ENCODE measurements at places on chromosomes 16 and 17.

GRCh38 chr17:81806461-81807209 is 2.7 kb downstream of the GCGR start:
- DNase-seq = no peak

DNA sequence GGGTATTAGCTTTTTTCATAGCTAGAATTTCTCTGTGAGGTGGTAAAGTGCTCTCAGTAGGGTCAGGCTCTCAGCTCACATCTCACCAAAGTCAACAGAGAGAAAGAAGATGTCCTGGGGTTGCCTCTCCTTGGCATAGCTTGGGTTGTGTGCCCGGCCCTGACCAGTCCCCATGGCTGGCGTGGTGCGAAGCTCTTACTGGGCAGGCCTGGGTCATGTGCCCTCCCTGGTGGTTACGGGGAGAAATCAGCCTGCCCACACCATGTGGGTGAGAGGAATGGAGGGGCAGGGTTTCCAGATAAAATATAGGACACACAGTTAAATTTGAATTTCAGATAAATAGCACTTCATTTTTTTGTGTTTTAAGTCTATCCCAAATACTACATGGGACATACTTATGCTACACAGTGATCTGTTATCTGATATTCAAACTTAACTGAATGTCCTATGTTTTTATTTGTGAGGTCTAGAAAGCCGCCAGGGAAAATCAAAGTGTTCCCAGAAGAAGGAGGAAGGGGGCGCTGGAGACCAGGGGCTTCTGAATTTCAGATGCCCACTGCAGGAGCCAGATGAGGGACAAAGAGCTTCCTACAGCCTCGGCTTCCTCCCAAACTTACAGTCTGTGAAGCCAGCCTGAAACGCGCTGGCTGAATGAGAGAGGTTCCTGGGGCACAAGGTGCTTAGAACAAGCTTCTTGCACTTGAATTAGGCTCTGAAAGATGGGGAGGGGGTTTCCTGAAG is 45.4 kb downstream of the NKD1 start:
- DNase-seq = peak; percentile 31

GRCh38 chr16:2497695-2498484 is 15.9 kb upstream of the ATP6V0C start:
- DNase-seq = no peak

GRCh38 chr16:23504453-23505179 is 5.7 kb downstream of the GGA2 start:
- DNase-seq = peak; percentile 82

GRCh38 chr16:30934827-30935557 is 11.6 kb downstream of the FBXL19 start:
- peak; percentile 64 for DNase-seq

DNA sequence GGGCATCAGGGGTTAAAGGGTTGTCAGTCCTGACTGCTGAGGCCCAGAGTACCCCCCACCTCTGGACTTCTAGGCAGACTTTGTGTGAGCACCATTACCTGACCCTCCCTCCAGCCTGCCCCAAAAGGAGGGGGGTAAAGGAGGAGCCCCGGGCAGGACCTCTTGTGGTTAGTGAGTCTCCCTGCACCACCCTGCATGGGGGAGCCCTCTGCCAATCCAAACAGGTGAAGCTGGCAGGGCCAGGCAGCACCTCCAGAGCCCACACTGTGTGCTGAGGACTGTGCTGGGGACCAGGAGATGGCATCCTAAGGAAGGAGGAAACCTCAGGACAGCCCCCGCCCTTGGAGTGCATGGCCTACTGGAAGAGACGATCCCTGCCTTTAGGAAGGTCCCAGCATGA is 2.6 kb upstream of the KRT14 start:
- DNase-seq = no peak

DNA sequence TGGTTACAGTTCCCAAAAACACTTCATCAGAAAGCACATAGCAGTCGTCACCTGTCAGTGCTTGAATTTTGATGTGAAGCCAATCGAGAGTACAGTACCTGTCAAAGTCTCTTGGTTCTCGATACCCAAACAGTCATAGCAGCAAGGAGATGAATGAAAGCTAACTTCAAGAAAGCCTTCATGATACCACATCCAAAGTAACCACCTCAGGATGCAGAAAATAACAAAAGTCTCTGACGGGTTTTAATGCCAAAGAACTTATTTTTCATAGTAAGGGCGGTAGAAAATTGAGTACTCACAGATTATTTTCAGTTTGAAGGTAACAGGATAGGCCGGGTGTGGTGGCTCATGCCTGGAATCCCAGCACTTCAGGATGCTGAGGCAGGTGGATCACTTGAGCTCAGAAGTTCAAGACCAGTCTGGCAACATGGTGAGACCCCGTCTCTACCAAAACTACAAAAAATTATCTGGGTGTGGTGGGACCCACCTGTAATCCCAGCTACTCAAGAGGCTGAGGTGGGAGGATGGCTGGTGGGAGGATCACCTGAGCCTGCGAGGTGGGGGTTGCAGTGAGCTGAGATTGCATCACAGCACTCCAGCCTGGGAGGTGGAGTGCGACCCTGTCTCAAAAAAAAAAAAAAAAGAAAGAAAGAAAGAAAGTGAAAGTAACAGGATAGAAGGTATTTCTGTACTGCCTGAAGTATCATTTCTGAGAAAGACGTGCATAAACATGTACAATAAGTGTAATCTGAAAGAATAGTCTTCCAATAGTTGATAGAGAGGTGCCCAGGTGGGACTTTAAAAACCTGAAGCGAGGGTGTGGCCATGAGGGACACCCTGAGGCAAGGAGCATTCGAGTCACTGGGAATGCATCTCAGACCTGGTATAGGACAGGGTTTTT is 15.4 kb downstream of the MFSD11 start:
- DNase-seq = no peak

GRCh38 chr17:71828182-71828596 is 292.6 kb upstream of the SOX9 start:
- DNase-seq = no peak

- DNase-seq = no peak
Measured at GRCh38 chr17:73797594-73798110, 153.4 kb upstream of the SDK2 start.

DNA sequence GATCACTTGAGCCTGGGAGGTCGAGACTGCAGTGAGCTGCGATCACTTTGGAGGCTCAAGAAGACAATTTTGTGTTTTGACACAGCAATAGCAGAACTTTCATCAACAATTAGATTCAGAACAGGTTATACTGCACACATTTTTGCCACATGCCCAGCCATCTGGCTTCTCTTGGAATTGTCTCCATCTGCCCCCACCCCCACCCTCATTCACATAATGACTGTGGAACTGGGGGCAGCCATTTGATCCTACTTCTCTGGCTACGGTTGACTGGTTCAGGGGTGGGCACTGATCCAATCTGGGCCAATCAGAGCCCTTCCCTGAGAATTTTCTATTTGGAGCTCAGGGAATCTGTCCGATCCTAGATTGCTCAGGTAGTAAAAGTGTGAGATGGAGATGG is 14.0 kb downstream of the TMEM92 start:
- DNase-seq = no peak

- peak; percentile 39 for DNase-seq
Measured at GRCh38 chr16:14289692-14290340, 218.7 kb downstream of the MRTFB start.

GRCh38 chr16:89923640-89924296 is 626 bp downstream of the TUBB3 start:
- DNase-seq = no peak

GRCh38 chr17:36511216-36511615 is 23.5 kb downstream of the MYO19 start:
- DNase-seq = no peak

DNA sequence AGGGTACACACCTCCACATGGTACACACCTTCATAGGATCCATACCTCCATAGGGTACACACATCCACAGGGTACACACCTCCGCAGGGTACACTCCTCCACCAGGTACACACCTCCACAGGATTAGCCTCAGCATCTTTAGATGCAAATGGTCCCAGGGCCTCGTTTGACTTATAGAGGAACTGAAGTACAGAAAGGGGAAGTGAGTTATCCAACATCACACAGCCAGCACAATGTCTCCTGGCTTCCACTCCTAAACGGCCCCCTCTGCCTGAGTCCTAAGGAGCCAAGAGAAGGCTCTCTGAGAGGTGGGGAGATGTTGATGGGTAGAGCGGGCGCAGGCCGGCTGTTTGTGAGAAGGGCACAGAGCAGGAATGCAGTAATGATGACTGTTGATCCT is 12.0 kb downstream of the FOXN1 start:
- DNase-seq = no peak

DNA sequence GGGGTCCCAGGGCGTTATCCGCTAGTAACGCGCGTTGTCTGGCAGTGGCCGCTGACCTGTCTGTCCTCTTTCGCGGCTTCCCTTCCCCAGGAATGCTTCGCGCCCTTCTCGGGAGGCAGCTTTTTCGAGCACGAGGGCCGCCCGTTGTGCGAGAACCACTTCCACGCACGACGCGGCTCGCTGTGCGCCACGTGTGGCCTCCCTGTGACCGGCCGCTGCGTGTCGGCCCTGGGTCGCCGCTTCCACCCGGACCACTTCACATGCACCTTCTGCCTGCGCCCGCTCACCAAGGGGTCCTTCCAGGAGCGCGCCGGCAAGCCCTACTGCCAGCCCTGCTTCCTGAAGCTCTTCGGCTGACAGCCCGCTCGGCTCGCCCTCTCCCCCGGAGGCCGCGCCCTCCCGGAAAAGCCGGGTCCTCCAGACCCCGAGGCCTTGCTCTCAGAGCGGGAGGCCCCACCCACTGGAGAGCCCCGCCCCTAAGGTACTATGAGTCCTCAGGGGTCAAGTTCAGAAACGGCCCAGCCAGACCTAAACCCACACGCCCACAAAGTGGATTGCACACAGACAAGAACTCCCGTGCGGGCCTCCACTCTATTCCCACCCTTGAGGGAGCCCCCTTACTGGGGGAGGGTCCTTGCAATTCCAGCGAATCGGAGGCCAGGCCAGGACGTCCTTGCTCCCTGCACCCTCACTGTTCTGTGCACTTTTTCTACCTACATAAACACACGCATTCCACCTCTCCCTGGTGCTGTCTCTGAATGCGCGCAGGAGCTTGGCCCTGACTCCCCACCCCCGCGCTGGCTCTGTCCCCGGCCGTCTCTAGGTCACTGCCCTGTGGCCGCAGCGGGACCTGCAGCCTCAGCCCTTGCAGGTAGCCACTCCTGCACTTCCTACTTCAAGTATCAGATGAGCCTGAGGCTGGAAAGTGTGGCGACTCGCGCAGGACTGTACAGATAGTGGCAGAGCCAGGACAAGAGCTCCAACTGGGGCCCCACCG is 5.4 kb upstream of the SLC5A2 start:
- no peak for DNase-seq

- DNase-seq = no peak
Measured at GRCh38 chr16:55663225-55663624, 7.4 kb downstream of the SLC6A2 start.

- no peak for DNase-seq
Measured at GRCh38 chr17:8965394-8966168, at the start of gene PIK3R5. PIK3R5 (minus strand) TSS chr17:8965707; CDS start chr17:8911494, 54,213 bp downstream.

DNA sequence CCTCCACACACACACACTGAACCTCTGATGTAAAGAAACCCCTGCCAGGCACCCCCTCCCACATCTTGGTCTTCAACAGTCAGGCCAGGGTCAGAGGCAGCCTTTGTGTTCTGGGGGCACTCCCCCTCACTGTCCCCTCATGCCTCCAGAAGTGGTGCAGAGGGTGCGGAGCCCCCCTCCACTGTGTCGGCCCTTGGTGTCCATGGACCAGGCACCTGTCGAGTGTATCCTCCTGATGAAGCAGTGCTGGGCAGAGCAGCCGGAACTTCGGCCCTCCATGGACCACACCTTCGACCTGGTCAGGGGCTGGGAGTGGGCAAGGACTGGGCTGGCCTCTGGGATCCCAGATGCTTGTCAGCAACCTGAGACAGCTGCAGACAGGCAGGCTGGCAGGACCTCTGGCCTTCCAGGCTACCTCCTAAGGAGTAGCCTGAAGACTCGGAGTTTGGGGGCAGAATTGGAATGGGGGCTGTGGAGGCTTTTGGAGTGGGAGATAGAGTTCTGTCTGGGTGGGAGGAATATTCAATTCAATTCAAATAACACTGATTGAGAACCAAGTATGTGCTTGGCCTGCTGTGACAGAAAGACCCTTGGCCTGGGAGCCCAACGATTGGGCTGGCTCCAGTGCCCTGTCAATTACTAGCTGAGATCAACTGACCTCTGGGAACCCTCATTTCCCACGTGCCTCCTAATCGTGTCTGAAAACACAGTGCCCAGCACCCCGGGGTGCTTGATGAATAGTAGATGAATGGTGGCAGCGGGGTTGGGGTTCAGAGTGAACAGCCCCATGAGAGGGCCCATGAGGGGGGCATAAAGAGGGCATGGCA is 11.5 kb downstream of the GUCY2D start:
- no peak for DNase-seq

DNA sequence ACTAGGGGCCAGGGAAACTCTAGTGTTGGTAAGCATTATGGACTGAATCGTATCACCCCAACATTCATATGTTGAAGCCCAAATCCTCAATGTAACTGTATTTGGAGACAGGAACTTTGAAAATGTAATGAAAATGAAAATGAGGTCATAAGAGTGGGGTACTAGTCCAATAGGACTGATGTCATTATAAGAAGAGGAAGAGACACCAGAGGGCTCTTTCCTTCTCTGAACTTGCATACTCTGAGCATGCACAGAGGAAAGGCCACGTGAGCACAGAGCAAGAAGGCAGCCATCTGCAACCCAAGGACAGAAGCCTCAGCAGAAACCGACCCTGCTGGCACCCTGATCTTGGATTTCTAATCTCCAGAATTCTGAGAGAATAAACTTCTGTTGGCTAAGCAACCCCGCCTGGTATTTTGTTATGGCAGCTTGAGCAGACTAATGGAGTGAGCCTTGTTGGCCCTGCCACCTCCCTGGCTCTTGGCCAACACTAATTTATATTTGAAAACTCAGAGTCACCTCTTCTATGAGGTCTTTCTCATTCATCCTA is 273.4 kb downstream of the NTN1 start:
- DNase-seq = no peak

DNA sequence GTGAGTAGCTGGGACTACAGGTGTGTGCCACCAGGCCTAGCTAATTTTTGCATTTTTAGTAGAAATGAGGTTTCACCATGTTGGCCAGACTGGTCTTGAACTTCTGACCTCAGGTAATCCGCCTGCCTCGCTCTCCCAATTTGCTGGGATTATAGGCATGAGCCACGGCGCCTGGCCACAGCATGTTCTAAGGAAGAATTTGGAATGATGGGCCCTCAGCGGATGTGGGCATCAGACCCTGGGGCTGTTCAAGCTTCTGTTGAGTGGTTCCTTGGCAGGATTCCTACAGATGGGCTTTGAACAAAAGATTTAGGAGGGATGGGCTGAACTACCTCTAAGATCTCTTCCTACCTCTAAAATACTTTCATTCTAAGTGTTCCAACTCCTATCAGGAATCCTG is 4.1 kb downstream of the PRPSAP2 start:
- DNase-seq = no peak

DNA sequence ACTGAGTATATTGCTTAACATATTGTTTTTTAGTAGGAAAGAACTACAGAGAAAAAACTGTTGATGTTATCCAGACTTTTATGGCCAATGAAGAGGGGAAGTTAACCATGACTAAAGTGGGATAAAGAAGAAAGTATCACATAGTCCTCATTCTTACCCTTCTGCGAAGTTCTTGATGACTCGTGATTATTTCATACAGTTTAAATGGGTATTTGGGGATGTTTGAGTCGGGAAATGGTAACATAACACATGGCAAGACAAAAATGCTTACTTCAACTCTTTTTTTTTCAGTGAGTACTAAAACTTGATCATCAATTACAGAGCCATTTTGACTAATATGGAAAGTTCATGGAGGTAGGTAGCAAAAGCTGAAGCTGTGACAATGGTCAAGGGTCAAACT is 4.9 kb downstream of the POLG2 start:
- no peak for DNase-seq

Measured in fibroblast of pulmonary artery (primary cell).